Activated T-cell treated with anti-CD3 and anti-CD28 coated beads, Interleukin-2, amount 50 U/mL, for 24 hours (primary cell): ENCODE measurements at places on chromosomes 1 and 21.

GRCh38 chr1:40058453-40059337, 18.2 kb downstream of the CAP1 start:
- no peak for DNase-seq

- no peak for DNase-seq
Measured at GRCh38 chr1:43548285-43549271, 17.9 kb downstream of the PTPRF start.

DNA sequence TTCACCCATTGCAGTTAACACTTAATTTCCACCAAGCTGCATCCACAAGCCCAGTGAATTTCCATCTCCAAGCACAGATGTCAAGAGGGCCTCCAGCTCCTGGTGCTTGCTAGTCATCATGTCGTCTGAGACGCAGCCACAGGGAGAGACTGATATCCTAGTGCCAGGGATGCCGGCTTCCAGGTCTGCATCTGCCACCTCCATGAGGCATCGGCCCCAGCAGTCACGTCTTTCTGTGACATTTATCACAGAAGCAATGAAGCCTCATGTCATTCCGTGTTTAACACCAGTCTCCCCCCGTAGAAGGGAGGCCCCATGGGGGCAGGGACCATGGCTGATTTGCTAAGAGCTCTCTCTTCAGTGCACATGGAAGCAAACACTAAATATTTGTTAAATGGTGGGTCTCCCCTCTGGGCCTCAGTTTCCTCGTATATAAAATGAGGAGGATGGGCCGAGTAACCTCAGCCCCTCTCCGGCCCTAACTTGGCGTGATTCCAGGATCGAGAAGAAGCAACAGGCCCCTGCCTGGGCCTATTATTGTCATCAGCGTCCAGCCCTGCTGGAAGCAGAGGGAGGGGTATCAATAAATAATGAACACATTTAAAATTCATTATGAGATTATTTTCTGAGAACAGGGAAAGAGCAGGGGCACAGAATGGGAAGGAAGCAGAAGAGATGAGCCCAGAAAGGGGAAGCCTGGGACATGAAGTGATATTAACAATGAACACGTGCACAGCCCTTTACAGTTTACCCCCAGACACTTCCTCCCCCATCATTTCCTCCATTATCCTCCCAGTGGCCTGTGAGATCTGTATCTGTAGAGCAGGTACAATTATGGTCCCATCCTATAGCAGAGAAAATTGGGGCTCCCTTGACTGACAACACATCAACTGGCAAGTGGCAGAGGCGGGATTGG, 837 bp upstream of the C1QB start:
- DNase-seq = no peak

GRCh38 chr1:61399199-61399598, 316.8 kb downstream of the NFIA start:
- no peak for DNase-seq

DNA sequence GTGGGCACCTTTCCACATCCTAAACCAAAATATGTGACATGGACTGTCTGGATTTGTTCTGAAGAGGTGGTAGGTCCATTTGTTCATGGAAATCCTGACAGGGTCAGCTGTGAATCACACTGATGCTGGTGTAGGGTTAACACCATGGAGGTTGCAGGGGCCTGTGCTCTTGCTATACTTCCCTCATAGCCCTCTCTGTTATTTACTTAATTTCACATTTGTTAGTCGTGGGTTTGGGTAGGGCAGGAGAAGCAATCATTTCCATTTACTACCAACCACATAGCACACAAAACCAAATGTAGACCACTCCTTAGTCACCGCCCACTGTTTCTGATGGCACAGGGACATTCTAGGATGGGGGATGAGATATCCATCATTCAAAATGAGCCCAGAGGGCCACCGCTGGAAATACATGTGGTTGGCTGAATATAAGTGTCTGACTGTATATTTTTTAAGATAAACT, 61.8 kb upstream of the POU2F1 start:
- DNase-seq = no peak

DNA sequence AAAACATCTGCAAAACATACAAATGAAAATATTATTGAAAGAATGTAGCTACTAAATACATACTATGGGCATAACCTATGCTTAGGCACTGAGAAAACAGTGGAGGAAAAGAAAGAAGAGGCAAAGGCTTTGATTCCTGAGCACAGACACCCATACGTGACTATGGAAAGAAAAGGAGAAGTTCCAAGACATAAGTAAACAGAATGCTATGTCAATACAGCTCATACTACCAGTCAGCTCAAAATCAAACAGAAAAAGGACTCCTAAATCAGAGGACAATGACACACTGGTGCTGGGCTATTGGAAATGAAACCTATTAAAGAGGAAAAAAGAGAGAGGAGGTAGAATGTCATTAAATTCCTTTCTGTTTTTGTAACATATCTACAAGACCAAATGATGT, 225.4 kb downstream of the SMYD3 start:
- DNase-seq = no peak

- DNase-seq = peak; percentile 25
Measured at GRCh38 chr1:234914606-234915290, 213.9 kb downstream of the TOMM20 start.

DNA sequence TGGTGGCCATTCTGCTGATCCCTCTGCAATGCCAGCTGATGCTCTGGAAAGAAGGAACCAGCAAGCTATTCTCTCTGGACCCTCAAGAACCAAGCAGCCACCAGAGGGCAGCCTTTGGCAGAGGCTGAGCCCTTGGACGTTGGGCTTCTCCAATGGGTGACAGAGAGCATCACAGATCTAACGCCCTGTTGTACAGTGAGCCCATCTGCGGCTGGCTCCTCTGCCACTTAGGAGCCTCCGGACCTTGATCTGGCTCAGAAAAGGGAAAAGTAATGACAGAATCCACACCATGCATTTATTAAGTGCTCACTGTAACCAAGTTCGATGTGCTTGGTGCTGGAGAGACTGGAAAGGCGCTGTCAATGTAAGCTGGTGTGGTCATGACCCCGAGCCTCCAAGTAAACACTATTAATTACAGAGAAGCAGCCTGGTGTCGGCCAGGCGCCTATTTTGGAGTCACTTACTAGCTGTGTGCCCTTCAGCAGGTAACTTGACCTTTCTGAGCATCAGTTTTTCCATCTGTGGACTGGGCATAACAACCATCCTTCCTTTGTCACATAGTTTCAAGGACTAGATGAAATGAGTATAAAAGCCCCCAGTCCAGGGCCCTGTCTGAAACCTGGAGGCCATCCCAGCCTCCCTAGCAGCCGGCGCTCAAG, 34.9 kb downstream of the ECE1 start:
- peak; percentile 87 for DNase-seq

DNA sequence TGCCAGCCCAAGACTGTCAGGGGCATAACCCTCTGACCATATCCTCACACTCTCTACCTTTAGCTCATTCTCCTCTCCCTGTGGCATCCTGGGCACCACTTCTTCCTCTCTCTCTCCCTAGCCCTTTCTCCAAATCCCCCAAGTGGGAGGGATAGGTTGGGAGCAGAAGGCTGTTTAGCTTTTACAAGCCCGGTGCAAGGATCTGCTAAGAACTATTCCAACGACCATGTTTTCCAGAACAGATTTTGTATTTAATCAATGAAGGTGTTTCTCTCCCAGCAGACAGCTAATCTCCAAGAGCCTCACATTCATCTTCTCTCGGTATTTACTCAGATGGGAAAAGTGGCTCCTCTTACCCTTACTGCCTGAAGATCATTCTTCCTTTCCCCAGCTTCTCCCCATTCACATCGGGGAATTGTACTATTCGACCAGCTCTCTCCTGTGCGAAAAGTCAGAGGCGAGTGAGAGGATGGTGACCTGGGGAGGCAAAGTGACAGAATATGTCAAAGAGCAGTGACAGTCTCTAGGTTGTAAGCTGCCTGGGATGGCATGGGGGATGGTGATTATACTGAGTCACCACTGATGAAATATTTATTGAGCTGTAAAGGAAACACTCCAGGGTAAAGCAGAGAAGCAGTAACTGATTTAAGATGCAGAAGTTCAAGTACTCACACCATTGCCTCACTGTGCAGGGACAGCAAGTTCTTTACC, 47.0 kb upstream of the RBM15 start:
- DNase-seq = no peak

DNA sequence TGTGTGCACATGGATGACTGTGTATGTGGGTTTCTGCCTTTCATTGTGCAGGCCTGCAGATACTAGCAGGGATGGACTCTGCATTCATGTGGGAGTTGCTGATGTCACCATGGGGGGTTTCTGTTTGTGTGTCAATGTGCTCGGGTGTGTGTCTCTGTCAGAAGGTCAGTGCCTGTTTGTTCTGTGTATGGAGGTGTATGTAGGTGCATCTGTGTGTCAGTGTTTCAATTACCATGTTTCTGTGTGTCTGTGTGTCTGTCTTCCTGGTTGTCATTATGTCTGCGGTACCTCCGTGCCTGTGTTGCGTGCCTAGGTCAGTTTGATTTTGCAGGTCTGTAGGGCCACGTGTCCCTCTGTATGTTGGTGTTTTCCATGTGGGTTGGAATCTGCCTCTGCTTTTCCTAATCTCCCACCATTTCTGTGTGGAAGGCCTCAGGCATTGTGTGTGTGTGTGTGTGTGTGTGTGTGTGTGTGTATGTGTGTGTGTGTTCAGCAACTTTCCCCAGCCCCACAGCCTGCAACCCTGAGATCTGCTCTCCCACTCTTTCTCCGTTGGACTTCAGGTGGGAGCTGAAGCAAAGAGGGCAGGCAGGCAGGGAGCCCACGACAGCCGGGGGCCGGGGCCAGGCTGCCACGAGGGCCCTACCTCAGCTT, 36.7 kb upstream of the WASF2 start:
- DNase-seq = peak; percentile 46

DNA sequence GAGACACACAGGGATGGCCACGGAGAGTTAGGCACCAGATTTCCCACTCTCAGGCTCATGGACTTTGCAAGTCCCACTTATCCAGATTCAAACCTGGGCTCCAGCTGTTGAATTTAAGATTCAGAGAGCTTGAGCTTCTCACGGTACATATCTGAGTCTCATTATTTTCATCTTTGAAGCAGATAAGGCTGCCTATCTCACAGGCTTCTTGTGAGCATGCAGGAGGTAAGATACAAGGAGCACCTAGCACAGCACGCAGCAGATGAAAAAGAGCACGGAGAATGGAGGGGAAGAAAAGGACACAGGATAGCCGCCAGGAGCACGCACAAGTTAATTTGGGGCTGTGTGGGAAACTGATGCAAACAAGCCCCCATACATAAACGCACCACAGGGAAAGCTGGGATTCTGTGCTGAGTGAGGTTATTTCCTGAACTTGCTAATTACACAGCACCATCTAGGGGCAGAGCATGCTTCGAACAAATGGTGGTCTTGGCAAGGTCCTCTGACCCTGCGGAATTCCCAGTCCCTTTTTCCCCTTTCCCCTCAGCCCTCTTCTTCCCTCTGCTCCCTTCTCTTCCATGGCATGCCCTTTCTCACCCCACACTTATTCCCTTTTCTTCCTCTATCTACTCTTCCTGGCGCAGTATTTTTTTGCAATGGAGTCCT, 134.7 kb upstream of the VANGL1 start:
- no peak for DNase-seq

DNA sequence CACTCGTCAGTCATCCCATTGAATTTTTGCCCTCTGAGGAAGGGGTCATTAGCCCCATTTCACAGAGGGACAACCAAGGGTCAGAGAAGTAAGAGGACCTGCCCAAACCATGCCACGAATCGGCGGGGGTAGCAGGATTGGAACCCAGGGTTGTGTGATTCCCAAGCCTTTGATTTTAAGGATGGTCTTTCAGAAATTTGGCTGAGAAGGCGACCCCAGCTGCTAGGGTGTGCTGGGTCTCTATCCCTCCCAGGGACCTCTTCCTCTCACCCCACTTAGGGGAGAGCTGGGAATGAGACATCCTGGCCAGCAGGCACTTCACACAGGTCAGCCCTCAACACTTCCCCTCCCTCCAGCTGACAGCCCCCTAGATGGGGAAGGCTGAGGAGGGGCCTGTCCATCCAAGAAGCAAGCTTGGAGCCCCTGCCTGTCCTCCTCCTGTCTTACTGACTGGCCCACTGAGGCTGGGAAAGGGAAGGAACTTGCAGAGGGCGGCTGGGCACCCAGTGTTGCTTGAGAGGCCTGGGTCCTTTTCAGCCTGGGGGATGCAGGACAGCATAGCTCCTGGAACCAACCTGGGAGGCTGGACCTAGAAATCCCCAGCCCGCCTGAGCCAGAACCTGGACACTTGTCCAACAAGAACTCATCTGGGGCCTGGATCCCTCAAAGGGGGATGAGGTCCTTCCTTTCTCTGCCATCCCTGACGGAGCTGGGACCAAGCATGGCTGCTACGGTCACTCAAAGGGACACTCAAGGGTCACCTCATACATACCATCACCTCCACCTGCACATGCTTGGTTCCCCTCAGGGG, 1.7 kb downstream of the SDC3 start:
- no peak for DNase-seq

DNA sequence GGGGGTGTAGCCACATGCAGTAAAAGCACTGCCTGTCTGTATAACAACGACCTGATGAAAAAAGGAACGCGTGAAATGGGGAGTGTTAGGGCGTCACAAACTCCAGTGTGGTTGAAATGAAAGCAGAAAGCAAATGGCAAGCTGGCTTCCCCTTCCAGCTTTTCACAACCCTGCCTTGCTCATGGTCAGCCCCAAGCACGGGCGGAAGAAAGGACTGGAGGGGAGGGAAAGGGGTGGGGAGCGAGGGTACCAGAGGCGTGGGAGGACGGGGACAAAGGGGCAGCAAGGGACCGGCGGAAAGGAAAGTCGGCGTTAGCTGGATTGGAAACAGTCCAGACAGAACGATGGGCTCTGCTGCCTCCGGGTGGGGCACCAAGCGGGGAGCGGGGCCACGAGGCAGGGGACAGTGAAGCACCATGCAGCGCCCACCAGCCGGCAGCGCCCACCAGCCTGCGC, 9.6 kb downstream of the VPS26C start:
- no peak for DNase-seq

DNA sequence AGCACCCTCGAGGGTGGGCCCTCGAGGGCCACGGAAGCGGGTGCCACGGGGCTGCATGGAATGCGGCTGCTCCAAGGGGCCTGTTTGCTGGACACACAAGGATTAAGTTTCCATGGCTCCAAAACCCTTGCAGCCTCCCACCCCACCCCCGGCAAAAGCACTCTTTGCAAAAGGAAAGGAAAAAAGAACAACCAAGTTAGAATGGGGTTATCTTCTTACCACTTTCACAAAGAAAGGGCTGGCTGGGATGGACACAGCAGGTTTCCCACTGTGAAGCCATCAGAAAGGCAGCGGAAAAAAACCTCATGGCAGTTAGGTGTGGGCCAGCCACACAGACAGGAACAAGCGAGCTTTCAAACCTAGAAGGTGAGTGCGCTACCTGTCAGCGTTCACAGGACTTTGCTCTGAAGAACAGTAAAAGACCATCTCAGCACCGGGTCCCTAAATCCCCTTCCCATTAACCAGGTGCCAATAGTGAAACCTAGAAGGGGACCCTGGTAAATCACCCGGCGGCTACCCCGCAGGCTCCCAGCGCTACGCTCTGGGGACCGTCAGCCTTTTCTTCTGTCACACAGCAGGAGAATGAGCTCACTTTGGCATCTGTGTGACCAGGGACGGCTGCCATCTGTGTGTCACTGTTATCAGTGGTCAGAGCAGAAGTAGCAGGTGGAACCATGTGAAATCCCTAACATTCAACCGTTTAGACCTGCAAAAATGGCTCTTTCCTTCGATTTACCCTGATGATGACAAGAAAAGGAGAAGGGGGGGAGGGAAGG, 93.0 kb downstream of the SIM2 start:
- no peak for DNase-seq

GRCh38 chr1:59703918-59704378, 110.8 kb upstream of the HOOK1 start:
- DNase-seq = no peak

GRCh38 chr1:206065547-206066145, 12.7 kb downstream of the RHEX start:
- DNase-seq = no peak
